ENCODE measurements at places on chromosomes 11 and 22. TPM values are rescaled to one million over a fixed set of nuclear protein-coding genes. Genes with fewer than 3 reads are reported as not detected.

Gene MS4A6E
- polyA plus RNA-seq, result not detected

Gene API5
- 37.6 TPM for polyA plus RNA-seq

Gene BIK
- polyA plus RNA-seq, result 0.23 TPM

Gene LARGE1
- polyA plus RNA-seq, result 6.3 TPM

Gene ADM
- 1.5 TPM for polyA plus RNA-seq

Gene TLCD5
- 6.1 TPM for polyA plus RNA-seq

Gene KRTAP5-10
- polyA plus RNA-seq, result 0.15 TPM

Gene SIK2
- polyA plus RNA-seq, result 8.6 TPM

Gene CLCF1
- 2.6 TPM for polyA plus RNA-seq
